ENCODE measurements at places on chromosomes 4 and X.
A peak's percentile ranks its signal among the peaks of the same experiment; 100 is the strongest.

GRCh38 chr4:83248486-83248885, 36.1 kb downstream of the COQ2 start:
- DNase-seq = no peak

GRCh38 chr4:156238171-156238570, 284.5 kb upstream of the CTSO start:
- DNase-seq = no peak

GRCh38 chr4:141248486-141248885, 27.8 kb downstream of the ZNF330 start:
- no peak for DNase-seq

GRCh38 chr4:89273741-89274141, 33.9 kb downstream of the GPRIN3 start:
- no peak for DNase-seq

GRCh38 chr4:100569196-100569595, 51.4 kb upstream of the EMCN start:
- DNase-seq = no peak

- DNase-seq = peak; percentile 98
These were observed 9.9 kb upstream of the MOB1B start for GRCh38 chr4:70892086-70892769.

- no peak for DNase-seq
These were observed 52.4 kb downstream of the GAK start for GRCh38 chr4:879729-880077.

- DNase-seq = no peak
These were observed 1088.8 kb downstream of the ADGRL3 start for GRCh38 chr4:62288808-62289541.

GRCh38 chr4:103046416-103047290, 27.1 kb upstream of the SLC9B1 start:
- peak; percentile 26 for DNase-seq

- DNase-seq = no peak
These were observed 23.6 kb downstream of the NOP14 start for GRCh38 chr4:2939383-2940243.

DNA sequence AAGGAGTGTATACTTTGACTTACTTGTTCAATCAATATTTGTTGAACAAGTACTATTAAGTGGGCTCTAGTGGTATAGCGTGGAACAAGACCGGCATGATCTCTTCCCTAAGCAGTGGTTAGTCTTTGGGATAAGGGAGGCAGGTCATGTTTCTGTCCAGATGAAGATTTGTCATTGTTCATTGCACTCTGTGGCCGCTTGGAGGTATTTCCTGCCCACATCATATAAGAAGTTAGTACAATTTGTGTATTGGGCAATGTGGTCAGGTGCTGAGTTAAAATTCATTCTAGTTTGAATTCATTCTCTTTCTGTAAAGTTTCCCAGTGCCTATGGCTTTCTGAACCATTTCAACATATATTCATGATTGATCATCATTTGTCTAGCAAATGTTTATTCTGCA, 101.1 kb upstream of the SHISA3 start:
- DNase-seq = no peak

DNA sequence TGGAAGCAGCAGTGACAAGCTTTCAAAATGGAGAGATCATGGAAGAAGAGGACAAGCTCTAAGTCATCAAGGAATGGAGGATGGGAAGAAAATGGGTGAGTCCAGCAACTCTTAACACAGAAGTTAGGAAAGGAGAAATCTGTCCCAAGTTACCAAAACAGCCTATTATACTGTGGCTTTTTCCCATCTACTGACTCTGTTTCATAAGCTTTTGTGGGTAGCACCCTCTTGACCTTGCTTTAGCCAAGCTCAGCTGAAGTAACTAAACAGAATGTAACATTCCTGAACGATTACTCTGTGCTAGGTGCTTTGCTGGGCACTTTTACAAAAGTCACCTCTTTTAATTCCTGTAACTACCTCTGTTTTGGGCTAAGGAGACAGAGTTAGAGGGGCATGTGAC, 54.9 kb downstream of the MAP7D2 start:
- DNase-seq = peak; percentile 2

DNA sequence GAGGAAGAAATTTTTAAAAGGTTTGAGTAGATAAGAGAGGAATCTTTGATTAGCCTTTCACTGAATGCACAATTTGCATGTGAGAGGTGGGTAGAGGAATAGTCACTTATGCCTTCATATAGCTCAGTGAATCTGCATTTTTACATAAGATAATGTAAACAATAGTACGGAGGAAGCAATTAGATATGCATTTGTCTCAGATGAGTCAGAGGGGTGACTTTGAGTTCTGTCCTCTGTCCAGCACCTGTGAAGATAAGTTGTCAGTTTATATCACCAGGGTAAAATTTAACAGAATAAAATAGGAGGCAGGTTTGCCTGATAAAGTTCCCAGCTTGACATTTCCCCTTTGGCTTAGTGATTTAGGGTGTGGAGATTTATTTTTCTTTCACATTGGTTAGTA, 841.9 kb downstream of the PCDH18 start:
- no peak for DNase-seq

DNA sequence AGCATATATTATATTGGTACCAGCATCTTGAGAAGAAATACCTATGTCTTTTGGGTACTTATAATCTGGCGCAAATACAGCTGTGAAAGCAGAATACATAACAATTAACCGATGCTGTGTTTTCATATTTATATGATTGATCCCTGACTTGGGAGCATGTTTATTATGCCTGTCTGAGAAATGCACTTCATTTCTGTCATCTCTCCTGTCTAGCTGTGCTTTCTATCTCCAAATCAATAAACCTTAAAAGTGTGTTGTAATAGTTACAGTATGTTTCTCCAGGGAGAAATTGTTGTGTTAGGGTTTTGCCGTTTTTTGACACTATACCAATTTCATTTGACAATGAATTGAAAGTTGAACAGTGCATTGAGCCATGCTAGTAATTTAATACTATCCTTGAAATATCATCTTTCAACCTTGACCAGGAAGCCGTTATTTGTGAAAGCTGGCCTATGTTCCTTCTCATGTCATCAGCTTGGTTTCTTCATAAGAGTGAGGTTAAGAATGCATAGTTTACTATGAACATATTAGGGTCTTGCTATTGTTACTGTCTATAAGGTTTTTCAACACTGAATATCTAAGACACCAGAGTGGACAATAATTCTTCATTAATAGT, 206.2 kb upstream of the PCDH18 start:
- DNase-seq = no peak

- DNase-seq = no peak
These were observed 1.8 kb downstream of the CD99L2 start for GRCh38 chrX:150896632-150897031.

DNA sequence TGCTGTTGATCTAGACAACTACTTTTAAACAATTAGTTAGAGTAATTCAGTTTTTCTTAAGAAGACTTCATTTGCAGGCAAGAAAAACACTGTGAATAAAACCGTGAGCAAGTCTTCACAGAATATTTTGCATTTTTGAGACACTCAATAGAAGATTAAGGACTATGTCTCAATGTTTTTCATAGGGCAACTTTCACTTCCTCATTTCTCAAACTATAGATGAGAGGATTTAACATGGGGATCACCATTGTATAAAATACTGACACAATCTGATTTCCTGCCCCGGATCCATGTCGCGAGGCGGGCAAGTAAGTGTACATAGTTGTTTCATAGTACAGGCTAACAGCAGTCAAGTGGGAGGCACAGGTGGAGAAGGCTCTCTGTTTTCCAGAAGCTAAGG, 108.8 kb upstream of the IGSF1 start:
- DNase-seq = no peak
